NCI-H460 (cell line): ENCODE measurements at places on chromosomes 7 and 10.

DNA sequence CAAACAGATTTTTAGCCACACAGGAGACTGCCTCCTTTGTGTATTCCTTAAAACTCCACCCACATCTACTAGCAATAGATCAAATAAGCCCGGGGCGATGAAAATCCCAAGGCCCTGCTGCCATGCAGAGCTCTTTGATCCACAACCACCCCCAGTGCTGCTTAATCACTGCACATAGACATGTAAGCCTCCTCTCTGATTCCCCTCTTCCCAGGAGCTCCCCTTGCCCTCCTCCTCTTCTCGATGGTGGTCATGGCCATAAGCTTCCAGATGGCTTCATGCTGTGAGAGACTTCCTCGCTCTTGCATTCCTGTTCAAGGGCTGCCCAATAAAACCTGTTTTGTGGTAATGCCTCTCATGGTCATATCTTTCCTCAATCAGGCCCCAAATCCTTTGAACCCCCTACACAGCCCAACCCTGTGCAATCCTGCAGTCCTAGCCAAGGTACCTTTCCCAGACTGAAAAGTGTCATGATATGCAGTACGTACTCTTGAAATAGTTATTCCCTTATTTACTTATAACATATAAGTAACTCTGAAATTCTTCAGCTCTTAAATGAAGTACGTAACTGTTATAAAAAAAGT, 158.5 kb downstream of the CACNA2D1 start:
- DNase-seq = no peak

GRCh38 chr7:37831244-37831643, 17.2 kb upstream of the NME8 start:
- no peak for DNase-seq

DNA sequence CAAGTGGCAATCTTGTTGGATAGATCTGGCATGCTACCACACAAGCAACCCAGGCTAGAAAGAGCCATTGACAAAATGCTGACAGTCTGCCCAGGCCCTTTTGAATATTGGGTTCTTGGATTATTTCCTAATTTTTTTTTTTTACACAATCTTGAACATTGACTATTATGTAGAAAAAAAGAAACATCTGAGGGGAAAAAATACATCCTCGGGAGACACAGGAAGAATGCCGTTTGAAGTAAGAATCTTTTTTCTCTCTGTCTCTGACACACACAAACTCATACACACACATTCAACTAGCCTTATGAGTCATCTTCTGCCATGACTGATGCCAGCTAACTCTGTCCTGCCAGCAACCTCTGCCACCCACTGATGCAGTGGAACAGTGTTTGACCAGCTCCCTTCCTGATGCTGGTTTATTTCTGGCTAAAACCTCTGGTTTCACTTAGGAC, 47.2 kb downstream of the SORBS1 start:
- DNase-seq = no peak

GRCh38 chr7:25854608-25855497, 297.1 kb upstream of the NFE2L3 start:
- peak; percentile 99 for DNase-seq

GRCh38 chr7:32905175-32905662, 13.7 kb upstream of the KBTBD2 start:
- DNase-seq = peak; percentile 32

GRCh38 chr7:26200038-26200443, 505 bp downstream of the HNRNPA2B1 start:
- no peak for DNase-seq

DNA sequence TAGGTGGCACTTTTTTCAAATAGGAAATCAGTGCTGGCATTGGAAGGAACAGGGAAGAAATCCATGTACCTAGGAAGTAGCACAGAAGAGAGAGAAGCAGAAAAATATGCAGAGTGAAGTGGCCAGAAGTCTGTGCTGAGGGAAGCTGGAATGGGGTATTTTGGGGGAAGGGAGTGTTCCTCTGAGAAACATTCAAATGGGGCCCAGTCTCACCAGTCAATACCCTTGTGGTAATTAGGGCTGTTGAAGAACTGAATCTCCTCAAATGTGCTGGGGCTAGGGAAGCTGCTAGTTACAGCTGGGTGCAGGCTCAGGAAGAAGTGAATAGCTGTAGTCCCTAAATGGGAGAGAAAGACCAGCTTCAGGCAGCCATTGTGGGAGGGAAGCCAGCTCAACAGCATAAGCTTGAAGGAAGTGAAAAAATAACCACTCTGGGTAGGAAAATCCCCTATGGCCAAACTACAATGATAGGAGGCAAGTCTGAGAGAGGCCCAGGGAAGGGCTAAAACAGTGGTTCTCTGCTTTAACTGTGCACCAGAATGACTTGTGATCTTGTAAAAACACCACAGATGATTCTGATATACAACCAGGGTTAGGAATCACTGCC, 7.6 kb downstream of the NDST2 start:
- no peak for DNase-seq

- DNase-seq = no peak
Observed at GRCh38 chr10:31723106-31723750, 205.4 kb downstream of the ARHGAP12 start.

GRCh38 chr10:126839094-126839761, 66.0 kb upstream of the DOCK1 start:
- no peak for DNase-seq

DNA sequence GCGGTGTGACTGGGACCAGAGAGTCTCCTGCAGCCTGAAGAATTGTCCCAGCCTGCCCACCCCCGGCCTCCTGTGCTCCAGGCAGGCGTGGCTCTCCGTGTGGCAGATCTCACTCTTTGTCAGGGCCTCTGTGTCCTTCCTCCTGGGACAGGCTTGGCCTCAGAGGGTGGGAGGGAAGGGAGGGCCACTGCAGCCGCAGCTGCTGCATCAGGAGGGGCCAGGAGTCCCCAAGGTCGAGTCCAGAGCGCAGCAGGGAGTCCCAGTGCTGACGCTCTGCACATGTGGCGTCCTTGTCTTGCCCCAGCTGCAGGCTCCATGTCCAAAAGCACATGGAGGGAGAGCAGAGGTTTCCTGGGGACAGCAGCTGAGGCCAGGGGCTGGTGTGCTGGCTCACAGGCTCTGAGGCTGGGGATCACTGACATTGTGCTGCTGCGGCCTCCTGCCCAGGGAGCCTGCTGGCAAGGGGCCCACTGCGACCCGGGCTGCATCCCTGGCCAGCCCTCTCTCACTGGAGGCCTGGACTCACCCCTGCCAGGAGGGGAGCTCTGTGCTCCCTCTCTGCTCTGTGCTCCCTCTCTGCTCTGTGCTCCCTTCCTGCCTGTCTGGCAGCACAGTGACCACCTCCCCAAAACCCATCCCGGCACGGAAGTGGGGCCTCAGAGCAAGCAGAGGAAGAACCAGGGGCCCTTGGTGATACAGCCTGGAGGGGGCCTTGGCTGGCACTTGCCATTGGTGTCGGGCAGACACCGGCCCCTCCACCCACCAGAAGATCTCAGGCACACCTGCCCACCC, 114.6 kb upstream of the RET start:
- no peak for DNase-seq

DNA sequence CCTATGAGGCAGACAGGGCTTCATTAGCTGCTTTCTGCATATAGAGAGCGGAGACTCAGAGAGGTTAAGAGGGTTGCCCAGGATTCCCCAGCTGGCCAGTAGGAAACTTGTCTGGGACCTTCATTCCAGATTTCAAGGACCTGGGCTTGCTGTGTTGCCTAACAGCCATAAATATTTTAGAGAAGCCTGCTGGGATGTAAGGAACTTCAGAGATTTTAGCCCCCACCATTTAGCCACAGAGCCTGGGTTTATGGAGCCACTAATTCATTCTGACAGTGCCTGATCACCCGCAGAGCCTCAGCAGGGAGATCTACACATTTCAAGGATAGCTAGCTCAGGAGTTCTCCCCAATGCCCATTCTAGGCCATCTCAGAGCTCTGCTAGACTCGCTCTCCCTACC, 56.6 kb upstream of the TRUB1 start:
- no peak for DNase-seq

DNA sequence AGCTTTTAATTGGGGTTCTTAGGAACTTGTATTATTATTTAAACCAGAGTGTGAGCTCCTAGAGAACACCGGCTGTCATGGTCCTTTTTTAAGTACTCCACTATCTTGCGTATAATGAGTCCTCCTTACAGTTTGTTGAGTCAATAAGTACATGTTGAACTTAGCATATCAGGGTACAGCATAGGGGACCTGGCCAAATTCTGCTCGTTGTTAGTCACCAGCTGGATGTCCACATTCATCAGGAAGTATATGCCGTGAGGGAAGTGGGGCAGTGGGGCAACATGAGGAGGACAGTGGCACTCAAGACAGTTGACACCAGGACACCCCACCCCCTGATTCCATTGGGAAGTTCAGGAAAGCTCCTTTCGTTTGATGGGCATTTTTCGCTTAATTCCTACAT, 16.6 kb downstream of the RPP30 start:
- DNase-seq = no peak

- DNase-seq = no peak
Observed at GRCh38 chr7:33038639-33039038, 23.9 kb downstream of the NT5C3A start.

DNA sequence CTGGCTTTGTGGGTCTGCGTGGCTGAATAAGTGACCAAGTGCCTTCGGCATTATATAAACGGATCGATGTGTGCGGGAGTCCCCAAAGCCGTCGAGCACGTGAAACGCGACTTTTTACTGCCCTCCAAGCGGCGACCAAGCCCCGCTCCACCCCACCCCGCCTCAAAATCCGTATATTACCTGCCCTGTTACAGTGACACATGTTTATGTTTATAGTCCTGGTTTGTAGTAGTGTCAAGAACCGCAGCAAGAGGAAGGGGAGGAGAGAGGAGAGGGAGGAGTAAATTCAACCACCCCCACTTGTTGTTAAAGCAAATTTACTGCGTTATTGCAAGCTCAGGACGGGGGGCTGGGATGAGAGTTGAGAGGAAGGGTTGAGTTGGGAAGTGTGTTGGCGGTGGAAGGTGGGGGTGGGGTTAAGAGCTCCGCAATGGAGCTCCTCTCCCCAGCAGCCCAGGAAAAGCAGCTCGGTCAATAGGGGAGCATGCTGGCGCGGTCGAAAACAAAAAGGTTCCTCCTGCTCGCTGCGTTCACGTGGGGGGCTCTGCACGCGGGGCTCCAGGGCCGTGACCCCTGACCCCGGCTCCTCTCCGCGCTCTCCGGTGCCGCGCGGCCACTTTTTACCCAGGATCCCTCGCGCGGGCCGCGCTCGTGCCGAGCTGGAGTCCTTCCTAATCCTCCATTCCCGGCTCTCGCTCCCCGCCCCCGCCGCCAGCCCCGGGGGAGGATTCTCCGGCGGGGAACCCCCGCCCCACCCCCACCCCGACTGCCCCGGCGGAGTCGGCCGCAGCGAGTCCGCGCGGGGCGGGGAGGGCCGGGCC, at the start of gene SKIDA1:
Gene SKIDA1, minus strand, starts transcription at position 316 of the 821 bp plus-strand sequence. CDS start 7,860 bp downstream, outside the sequence.
- peak; percentile 93 for DNase-seq

DNA sequence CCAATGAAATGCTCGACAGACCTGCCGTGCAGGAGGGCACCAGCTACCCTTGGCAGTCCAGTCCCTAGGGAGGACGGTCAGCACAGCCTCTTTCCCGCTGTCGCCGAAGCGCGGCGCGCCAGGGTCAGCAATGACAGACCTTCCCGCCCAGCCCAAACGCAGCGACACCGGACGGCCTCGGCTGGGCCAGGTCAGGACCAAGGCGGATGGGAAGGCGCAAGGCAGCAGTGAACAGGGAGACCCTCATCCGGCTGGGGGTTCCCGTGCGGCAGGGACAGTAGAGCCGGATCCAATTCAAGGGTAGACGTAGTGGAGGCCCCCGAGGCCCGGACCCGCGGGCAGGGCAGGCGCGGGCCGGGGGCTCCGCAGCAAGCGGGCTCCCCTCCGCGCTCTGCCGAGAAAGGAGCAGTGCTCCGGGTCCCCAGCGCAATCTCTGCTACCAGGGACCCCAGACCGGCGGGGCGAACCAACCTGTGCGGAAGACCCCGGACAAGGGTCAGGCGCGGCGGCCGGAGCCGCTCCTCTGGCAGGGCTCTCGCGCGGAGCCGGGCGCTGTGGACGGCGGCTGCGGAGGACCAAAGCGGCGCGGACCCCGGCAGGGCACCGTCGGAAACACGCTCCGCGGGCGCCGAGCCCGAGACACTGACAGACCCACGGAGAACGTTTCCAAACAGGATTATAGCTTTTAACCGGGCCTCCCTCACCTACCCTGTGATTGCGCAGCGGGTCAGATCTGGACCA, at the start of gene SEC31B:
Gene SEC31B, minus strand, starts transcription at position 551 of the 741 bp plus-strand sequence. CDS start 2,909 bp downstream, outside the sequence.
- DNase-seq = no peak

GRCh38 chr7:29469976-29470557, 93.6 kb upstream of the PRR15 start:
- DNase-seq = no peak

DNA sequence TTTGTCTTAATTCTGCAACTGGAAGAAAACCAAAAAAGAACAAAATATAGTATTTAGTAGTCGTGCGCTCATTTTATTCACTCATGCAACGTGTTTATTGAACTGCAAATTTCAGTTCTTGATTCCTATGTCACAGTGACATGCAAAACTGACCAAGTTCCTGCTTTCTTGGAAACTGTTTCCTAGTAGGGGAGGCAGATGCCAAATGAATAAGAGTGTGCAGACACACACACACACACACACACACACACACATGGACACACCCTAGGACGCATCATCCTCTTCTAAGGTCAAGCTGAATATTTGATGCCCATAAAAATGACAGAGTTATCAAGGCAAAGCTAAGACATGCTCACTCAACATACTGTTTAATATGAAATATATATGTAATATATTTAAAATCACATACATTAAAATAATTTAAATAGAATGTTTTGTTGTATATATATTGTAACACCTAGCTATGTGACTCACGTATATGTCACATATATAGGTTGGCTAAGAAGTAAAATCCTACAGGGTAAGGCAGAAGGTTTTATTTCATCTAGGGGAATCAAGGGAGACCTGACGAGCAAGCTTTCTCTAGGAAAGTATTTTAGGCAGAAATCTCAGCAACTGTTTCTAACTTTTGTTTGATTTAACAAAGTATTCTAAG, 79.6 kb downstream of the SVIL start:
- DNase-seq = no peak
